ENCODE measurements at places on chromosomes 13 and 19. TPM values are rescaled to one million over a fixed set of nuclear protein-coding genes. Genes with fewer than 3 reads are reported as not detected.

The DMKN gene
- not detected for total RNA-seq

DNA sequence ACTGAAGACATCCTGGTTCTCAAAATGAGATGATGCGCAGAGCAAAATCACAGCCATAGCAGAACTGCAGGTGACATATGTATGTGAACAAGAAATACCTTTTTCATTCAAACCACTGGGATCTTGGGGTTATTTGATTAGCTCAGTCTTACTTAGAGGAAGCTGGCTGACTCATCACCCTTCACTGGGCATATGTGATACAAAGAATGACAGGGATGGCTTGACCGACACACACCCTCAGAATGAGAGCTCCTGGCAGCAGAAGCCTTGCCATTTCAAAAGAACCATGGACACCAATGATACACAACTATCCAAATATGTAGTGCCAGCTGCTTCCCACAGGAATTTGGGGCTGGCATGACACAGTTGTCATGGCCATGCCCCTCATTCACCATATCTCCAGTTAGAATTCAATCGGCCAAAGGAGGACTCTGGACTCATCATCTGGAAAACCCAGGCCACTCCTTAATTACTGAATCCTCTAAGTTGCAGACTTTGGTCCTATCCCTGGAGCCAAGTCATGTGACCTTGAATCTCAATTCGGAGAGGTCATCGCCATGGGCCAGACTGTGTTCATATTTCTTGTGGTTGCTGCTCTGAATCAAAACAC is 115.8 kb downstream of the KATNAL1 start:
- peak; percentile 29 for DNase-seq

- no peak for DNase-seq
These were observed 1.1 kb upstream of the ACP5 start for GRCh38 chr19:11578258-11579142.

- DNase-seq = no peak
These were observed 65.6 kb upstream of the F7 start for GRCh38 chr13:113040031-113040430.

DNA sequence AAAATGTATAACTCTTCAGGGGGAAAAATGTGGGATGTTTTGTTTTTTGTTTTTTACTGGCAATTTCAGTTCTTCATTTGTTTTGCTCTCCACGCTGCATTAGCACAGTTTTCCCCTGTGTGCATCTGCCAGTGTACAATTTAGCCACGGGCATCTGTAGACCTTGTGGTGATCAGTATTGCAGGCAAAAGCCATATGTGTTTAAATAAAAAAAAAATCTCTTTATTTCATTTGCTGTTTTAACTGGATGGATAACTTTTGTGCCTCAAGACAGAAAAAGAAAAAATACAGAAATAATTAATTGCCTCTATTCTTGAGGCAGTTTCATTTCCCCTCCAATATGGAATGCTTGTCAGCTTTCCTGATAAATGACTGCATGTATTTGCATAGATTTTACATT is 7.9 kb upstream of the MAB21L1 start:
- no peak for DNase-seq

DNA sequence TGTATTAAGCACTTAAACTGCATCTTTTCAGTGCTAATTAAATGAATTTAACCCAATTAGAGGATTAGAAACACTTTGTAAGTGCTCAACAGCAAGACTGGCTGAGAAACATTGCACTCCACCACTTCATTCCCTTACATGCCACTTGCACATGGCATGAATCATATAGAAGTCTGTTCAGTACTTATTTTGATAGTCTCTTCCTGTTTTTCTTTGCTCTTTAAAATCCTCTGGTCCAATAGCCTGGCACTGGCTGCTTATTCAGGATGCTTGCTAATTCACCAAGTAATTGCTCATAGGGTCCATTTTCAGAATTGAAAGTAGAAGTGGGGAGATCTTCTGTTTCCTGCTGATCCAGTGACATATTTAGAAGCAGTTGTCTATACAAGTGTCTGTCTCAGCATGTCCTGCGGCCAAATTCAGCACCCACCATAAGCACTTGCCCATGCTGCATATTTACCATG is 900.1 kb downstream of the PCDH9 start:
- DNase-seq = no peak

DNA sequence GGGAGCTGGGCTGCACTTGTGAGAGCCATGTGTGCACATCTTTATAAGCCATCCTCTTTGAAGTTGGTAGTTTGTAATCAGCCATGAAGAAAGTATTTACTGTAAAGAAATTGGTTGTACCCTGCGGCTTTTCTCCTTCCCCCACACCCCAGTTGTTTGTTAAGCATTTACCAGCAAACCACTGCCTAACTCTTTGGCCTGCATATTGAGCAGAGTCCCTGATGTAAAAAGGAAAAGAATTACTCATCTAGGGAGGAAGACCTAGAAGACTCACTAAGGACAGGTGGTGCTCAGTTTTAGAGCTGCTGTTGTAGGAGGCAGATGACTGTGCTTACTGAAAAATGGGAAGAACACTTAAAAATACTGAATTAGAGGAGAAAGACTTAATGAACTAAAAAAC is 245.3 kb downstream of the PCCA start:
- DNase-seq = no peak

DNA sequence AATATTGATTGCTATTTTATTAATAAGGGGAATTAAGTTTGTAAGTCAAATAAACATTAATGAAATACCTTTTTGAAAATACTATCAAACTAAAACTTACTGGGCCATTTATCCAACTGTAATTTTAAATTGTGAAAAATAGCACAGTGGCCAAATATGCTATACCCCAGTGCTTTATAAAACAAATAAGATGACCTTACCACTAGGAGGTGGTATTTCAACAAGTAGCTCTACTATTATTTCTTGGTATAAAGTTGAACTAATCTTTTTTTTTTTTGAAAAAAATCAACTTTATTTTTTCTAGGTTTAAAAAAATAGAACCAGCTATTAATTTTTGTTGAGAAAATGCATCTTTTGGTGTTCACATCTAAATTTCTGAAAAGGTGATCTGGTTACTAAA is 14.7 kb downstream of the LACC1 start:
- no peak for DNase-seq

DNA sequence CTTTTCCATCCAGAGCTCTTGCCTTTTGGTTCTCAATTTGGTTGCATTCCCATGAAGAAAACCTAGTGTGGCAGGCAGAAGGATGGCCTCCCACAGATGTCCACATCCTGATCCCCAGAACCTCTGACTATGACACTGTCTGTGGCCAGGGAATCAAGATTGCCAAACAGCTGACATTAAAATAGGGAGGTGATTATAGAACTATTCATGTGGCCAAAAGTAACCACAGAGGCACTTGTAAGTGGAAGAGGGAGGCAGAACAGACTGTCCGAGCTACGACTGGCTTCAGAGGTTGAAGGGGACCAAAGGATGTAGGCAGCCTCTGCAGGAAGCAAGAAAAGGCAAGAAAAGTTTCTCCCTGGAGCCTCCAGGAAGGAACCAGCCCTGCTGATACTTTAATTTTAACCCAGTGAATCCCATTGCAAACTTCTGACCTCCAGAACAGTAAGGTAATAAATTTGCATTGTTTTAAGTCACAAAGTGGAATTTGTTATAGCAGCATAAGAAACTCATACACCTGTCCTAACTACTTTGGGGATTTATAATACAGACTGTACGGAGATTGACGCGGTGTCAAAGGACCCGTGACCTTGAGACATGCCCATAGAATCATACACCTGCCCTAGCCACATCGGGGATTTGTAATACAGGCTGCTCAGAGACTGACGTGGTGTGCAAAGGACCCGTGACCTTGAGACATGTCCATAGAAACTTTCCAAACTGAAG is 106.5 kb downstream of the ATP11A start:
- no peak for DNase-seq

GRCh38 chr13:113663934-113664333 is 3.1 kb upstream of the GRK1 start:
- DNase-seq = no peak

DNA sequence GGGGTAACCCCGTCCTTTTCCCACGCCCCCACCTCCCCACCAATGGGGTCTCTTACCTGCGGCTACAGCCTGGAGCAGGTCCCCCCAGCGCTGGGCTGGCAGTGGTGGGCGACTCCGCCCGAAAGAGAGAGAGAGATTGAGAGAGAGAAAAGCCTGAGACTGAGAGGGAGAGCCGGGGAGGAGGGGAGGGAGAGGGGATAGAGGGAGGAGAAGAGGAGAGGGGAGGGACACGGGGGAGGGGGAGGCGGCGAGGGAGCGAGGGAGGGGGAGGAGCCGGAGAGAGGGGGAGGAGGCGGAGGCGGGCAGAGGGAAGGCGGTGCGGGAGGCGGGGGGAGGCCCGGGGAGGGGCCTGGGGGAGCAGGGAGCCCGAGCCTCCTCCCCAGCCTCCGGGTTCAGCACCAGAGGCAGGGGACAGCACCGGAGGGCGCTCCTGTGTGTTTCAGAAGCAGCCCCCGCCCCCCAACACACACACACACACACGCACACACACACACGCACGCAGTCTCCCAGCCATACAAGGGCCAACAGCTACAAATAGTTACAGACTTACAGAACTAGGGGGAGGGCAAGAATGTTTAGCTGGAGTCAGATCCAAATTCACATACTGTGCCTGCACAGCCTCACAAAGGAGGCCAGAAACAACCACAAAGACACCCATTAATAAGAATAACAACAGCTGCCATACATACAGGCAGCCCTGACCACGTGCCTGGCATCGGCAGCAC is at the start of gene SLC8A2:
Gene SLC8A2, minus strand, starts transcription at position 161 of the 725 bp plus-strand sequence. CDS start 5,490 bp downstream, outside the sequence.
- DNase-seq = peak; percentile 90
